Neural crest cell (in vitro differentiated cells): ENCODE measurements at places on chromosomes 11 and 22. TPM values are rescaled to one million over a fixed set of nuclear protein-coding genes. Genes with fewer than 3 reads are reported as not detected.

Gene TIMM8B
- 90.8 and 92.7 TPM in 2 replicates for total RNA-seq

Gene ISX
- total RNA-seq = not detected in 2 replicates

Gene NLRP14
- 0.30 and 0.51 TPM in 2 replicates for total RNA-seq

Gene APOL5
- total RNA-seq = not detected in 2 replicates

Gene C11orf52
- not detected in 2 replicates for total RNA-seq

Gene OR52A1
- total RNA-seq = not detected in 2 replicates

Gene RASSF7
- total RNA-seq = 7.3 and 7.4 TPM in 2 replicates

Gene RIMBP3B
- total RNA-seq = 0.63 and 0.68 TPM in 2 replicates

Gene DBX1
- total RNA-seq = 26.3 and 29.6 TPM in 2 replicates

Gene OR8H2
- total RNA-seq = not detected in 2 replicates

Gene HRAS
- total RNA-seq = 90.6 and 93.5 TPM in 2 replicates

Gene GAL3ST3
- 8.7 and 9.7 TPM in 2 replicates for total RNA-seq

Gene NPAS4
- 0.14 and 0.63 TPM in 2 replicates for total RNA-seq

Gene TLCD5
- total RNA-seq = 16.7 and 16.8 TPM in 2 replicates

Gene DKK3
- 17.6 and 21.0 TPM in 2 replicates for total RNA-seq

Gene TNNI2
- total RNA-seq = not detected in 2 replicates

Gene FOLR1
- not detected in 2 replicates for total RNA-seq
